ENCODE measurements at places on chromosomes 3 and 15.
A peak's percentile ranks its signal among the peaks of the same experiment; 100 is the strongest.

- DNase-seq, result no peak
Observed at GRCh38 chr3:197926418-197926817, 23.6 kb upstream of the RPL35A start.

GRCh38 chr3:126664591-126665214 lies 9.8 kb upstream of the TXNRD3 start:
- DNase-seq, result no peak

DNA sequence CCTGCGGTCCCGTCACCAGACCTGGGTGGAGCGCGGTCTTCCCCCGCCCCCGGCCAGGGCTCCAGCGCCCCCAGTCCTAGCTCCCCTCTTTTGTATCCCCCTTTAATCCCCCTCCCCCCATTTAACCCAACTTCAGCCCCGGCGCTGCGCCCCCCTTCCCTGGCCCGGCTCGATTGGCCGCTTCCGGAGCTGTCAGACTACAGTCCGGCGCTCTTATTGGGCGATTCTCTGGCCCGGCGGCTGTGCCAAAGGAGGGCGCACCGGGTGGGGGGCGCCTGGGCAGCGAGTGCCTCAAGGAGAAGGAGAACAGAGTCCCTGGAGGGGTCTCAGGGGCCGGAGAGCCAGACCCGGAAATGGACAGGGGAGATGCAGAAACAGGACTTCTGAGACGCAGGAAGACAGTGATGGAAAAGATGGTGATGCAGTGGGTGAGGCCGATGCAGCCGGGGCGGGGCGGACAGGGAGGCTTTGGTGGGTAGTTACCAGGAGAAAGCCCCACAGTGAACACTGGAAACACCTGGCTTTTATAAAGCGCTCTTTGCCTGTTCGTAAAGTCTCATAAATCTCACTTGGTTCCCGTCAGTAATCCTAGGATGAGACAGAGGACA lies 1.2 kb upstream of the ADCY5 start:
- DNase-seq, result no peak

- DNase-seq, result no peak
Observed at GRCh38 chr3:194375473-194376240, 6.1 kb upstream of the LRRC15 start.

GRCh38 chr15:69718916-69719315 lies 266.3 kb downstream of the RPLP1 start:
- DNase-seq, result no peak

DNA sequence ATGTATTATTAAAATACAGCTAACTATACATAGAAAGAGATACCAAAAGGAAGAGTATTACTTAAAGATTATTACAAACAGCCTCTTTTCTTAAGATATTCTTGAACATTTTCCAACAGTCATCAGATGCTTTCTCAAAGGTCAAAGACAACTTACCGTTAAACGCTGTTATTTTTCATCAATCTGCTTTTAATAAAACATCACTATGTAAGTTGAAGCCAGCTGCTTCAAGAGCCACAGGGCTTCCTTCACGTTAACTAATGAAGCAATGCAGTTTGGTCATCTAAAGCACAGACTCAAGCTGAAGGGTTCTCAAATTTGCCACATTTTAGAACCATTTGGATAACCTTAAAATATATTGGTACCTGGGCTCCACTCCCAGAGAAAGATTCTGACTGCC lies 578.8 kb downstream of the ROBO2 start:
- DNase-seq, result no peak

- DNase-seq, result no peak
Observed at GRCh38 chr3:157094751-157095480, 65.0 kb downstream of the CCNL1 start.

GRCh38 chr3:61736506-61736905 lies 175.1 kb downstream of the PTPRG start:
- no peak for DNase-seq

DNA sequence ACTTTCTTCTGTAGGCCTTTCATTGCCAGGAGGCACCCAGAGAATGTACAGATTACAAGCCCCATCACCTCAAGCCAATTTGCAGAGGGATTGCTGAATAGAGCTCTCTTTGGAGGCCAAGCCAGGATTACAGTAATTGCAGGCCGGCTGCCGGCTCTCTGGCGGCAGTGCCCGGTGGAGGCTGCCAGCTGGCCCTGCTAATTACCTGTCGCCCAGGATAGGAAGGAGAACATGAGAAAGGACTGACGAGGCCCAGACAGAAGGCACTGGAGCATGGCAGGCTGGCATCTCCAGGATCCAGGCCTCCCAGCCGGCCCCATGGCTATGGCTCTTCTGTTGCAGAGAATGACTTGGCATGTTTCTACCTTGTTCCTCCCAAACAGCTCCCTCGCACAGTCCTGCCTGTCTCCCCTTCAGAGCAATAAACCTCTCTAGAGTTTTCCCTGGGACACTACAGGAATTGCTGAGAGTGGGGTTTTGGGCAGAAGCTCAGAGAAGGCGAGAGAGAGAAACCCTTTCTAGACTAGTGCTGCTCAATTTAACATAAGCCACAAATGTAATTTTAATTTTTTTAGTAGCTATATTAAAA lies 273.6 kb upstream of the PROK2 start:
- DNase-seq, result no peak

DNA sequence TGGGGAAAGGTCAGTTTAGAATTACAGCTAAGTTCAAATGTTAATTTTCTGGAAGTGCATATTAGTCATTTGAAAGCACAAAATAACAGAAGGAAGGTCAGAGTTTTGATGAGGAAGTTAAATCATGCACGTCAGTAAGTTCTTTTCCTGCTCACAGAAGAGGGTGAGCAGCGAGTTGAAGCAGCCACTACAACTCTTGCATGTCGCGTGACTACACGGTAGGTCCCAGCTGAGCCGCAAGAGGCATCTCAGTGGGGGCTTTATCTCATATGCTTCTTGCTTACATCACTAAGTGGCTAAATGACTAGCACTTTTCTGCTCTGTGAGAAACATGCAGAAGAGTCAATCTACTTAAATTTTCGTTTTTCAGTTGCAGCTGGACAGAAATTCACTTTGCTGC lies 21.3 kb upstream of the SEC62 start:
- DNase-seq, result no peak

- no peak for DNase-seq
Observed at GRCh38 chr3:64921281-64922065, 233.7 kb upstream of the ADAMTS9 start.

DNA sequence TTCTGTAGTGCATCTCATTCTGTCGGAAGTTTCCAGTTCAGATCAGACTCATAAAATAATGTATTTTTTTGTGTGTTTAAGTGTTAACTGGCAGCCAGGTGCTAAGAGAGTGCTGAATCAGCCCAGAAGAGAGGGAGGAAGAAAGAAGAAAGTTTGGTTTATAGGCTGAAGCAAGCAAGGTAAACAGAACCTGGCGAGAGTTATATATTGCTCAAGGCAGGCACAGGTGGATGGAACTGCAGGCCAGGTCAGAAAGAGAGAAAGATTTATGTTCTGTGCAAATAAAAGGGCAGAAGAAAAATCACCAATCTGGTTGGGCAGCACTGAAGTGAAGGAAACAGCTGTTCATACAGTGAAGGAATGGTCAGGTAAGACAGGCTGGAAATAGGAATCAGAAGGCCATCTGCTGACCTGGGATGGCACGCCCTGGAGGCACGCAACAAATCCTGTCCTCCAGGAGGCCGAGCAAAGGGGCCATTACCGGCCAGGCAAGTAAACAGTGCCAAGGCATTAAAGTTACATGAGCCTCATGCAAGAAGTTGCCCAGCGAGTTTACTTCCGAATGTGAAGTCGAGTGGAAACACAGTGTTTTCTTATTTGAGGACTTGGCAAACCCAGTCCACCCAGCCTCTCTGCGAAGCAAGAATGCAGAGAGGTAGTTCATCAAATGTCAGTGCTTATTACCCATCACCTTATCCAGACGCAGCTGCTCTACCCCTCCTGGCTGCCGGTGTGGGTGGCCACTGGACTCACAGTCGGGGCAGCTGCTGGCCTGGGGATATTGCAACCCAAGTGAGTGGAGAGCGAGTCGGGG lies 309.8 kb downstream of the VPS13C start:
- DNase-seq, result peak; percentile 91

- no peak for DNase-seq
Observed at GRCh38 chr3:61927332-61927731, 366.0 kb downstream of the PTPRG start.

- DNase-seq, result no peak
Observed at GRCh38 chr3:188926111-188926510, 245.7 kb upstream of the TPRG1 start.

DNA sequence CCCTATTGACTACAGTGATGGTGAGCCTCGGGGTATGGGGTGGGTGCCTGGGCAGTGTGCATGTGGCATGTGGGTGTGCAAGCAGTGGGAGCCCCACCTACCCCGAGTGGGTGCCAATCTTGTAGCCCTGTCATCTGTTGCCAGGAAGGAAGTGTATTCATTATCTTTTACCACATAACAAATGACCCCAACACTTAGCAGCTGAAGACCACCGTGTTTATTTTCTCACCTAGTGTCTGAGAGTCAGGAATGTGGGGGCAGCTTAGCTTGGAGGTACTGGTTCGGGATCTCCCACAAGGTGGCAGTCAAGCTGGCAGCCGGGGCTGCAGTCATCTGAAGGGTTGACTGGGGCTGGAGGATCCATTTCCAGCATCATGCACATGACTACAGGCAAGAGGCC lies 21.7 kb downstream of the XYLB start:
- DNase-seq, result no peak

GRCh38 chr15:26632500-26632899 lies 140.4 kb downstream of the GABRB3 start:
- no peak for DNase-seq

- DNase-seq, result no peak
Observed at GRCh38 chr15:35691891-35692867, 146.2 kb upstream of the DPH6 start.

GRCh38 chr3:37793889-37794591 lies 67.6 kb upstream of the CTDSPL start:
- no peak for DNase-seq

DNA sequence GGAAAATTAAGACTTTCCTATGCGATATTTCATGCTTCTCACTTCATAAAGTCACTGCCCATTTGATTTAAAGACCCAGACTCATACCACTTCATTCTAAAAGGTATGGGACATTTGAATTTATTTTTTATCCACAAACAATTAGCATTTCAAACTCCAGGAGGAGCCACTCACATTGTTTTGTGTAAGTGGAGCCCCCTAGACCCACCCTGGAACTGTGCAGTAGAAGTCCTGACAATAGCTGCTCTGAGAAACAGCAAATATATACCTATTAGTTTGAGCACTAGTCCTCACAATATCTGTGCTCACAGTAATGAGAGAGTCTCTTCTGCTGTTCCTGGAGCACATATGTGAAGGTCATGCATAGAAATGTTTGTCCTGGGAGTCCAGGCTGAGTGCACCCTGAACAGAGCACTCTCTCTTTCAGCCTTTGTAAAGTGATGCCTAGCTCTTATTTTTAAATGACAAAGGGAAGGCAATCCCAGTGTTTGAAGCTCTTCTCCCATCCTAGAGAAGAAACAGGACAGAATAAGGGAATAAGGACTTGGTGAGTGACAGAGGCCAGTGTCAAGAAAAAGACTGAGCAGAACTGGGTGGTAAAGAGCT lies 127.5 kb upstream of the STRIT1 start:
- DNase-seq, result no peak

GRCh38 chr15:69807721-69808120 lies 290.0 kb downstream of the TLE3 start:
- DNase-seq, result no peak

GRCh38 chr15:37106490-37107001 lies 6.2 kb upstream of the MEIS2 start:
- DNase-seq, result no peak

DNA sequence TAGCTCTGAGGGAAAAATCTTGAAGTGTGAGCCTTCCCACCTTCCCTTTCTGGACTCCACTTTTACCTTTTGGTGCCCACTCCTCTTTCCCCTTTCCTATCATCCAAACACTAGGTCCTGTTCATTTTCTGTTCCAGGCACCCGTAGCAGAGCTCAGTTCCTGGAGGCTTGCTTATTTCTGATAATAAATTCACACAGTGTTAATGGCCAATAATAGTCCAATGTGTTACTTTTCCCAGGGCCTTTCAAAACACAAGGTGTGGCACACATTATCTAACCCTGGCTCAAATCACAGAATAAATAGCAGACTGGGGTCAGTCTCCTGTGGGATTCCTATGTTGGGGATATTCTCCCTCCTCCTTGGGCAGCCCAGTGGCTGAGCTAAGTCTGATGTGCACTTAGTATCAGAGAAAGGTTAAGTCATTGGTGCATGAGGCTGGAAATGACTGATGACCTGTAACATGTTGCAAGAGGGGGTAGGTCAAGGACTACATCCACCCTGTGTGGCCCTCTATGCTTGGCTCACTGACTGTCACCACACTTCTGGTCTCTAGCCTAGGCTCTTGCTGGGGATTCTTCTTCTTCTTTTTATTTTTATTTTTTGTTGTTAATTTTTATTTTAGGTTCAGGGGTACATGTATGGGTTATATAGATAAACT lies 43.7 kb upstream of the ROPN1 start:
- DNase-seq, result no peak

GRCh38 chr15:59353994-59354416 lies 18.7 kb downstream of the MYO1E start:
- DNase-seq, result no peak

- DNase-seq, result no peak
Observed at GRCh38 chr15:25339431-25339830, 99.4 kb downstream of the UBE3A start.

GRCh38 chr3:112476346-112476745 lies 22.9 kb downstream of the BTLA start:
- DNase-seq, result no peak

GRCh38 chr3:13706451-13706850 lies 157.5 kb downstream of the FBLN2 start:
- DNase-seq, result no peak

DNA sequence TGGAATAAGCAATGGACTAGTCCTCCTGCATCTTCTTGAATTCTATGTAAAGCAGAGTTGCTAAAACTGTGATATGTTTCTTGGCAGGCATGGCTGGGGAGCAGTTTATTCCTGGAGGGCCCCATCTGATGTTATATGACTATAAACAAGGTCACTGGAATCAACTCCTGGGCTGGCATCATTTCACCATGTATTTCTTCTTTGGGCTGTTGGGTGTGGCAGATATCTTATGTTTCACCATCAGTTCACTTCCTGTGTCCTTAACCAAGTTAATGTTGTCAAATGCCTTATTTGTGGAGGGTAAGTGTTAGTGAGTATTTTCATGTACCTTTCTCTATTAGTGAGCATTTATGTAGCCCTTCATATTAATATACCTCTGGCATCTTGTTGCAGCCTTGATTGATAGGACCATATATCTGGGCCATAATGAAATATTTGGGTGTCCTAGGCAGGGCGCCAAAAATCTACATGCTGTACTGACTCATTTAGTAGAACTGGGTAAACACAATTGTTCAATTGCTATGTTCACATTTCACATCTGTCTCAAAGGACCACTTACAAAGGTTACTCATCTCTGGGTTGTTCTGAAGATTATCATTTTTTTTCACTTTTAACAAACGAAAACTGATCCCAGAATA lies 52.6 kb upstream of the ADGRG7 start:
- no peak for DNase-seq

GRCh38 chr3:182962166-182962565 lies 18.2 kb downstream of the DCUN1D1 start:
- DNase-seq, result no peak

- DNase-seq, result no peak
Observed at GRCh38 chr3:172622916-172623700, 87.8 kb downstream of the NCEH1 start.

Measured in SHP77 (cell line).